Endothelial cell of umbilical vein (primary cell): ENCODE measurements at places on chromosomes 6 and 20. TPM values are rescaled to one million over a fixed set of nuclear protein-coding genes. Genes with fewer than 3 reads are reported as not detected.

DNA sequence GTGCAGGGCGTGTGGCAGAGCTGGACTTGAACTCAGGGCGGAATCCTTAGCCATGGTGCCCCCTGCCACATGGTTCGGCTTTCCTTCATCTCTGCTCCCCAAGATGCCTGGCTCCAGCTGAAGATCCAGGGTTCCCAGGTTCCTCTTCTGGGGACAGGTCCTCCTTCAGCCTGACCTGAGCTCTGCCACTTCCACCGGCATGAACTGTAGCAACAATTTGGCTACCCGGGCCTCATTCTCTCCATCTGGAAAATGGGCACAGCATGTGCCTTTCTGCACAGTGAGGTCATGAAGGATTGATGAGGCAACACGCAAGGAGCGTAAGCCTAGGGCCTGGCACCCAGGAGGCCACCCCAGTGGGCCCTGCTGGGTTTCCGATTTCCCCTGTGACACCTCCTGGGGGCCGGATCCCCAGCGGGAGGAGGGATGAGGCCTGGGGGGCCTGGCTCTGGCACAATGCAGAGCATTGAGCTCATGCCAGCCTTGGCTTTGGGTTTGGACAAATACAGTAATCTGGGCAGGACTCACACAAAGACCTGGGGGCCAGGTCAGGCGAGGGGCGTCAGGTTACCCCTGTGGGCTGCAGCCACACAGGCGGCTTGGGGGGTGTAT lies 74.0 kb downstream of the CEBPB start:
- DNase-seq, result no peak

PAX1 gene
- total RNA-seq, result not detected in 2 replicates

DNA sequence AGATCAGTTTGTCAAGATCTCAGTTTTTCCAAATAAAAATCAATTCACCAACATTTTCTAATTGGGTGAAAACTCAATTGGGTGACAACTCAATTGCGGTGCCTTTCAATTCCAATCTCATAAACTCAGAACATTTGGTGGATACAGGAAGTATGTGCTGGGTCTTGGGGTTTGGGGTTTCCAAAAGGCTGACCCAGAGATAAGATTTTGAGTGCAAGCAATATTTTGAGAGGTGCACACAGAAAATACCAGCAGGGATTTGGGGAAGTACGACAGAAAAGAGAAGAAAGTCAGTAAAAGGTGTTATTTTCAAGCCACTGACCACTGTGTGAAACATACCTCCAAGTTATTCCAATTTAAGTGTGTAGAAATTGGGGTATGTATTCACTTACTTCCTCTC lies 258.0 kb downstream of the PHACTR1 start:
- DNase-seq, result no peak

GRCh38 chr6:8006208-8006607 lies 58.0 kb downstream of the BLOC1S5 start:
- DNase-seq, result peak; percentile 80

GGTLC1 gene
- not detected in 2 replicates for total RNA-seq

STK38 gene
- total RNA-seq, result 26.9 and 30.3 TPM in 2 replicates

- no peak for DNase-seq
Measured at GRCh38 chr20:17939622-17940223, 28.9 kb downstream of the SNX5 start.

HSPA12B gene
- total RNA-seq, result 3.4 and 6.6 TPM in 2 replicates

ANKRD66 gene
- not detected in 2 replicates for total RNA-seq

DNA sequence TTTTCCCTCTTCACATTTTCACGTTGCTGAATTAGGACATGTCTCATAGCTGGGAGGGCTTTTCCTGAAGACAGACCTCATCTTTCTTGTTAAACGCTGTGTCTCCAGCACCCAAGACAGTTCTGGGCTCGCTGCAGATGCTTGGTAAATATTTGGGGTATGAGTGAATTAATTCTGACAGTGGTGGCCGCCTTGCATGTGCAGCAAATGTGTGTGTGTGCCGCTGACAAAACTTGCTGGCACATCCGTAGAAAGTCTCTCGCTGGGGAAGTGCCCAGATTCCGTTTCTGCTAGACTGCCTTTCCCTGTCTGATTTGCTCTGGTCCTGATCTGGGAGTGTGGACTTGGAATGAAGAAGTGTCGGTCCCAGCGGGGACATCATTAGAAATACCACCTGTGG lies 48.2 kb upstream of the ZNFX1 start:
- DNase-seq, result no peak

DNA sequence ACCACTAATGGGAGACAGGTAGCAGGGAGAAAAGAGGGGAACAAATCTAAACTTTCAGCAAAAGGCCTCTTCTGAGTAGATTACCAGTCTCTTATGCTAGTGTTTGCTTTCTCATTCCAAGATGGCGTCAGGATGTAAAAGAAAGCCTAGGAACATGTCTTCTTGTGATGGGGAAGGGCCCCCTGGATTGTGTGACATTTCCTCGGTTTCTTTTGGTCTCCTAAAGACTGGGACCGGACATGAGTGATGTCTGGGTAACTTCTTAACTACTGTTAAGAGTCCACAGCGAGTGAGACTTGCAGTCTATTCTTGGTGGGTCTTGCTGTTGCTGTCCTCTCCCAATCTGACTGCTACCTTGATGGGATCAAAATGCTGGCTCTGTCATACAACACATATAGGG lies 60.3 kb downstream of the ADGRB3 start:
- DNase-seq, result no peak
